ENCODE measurements at places on chromosomes 5 and 9.

DNA sequence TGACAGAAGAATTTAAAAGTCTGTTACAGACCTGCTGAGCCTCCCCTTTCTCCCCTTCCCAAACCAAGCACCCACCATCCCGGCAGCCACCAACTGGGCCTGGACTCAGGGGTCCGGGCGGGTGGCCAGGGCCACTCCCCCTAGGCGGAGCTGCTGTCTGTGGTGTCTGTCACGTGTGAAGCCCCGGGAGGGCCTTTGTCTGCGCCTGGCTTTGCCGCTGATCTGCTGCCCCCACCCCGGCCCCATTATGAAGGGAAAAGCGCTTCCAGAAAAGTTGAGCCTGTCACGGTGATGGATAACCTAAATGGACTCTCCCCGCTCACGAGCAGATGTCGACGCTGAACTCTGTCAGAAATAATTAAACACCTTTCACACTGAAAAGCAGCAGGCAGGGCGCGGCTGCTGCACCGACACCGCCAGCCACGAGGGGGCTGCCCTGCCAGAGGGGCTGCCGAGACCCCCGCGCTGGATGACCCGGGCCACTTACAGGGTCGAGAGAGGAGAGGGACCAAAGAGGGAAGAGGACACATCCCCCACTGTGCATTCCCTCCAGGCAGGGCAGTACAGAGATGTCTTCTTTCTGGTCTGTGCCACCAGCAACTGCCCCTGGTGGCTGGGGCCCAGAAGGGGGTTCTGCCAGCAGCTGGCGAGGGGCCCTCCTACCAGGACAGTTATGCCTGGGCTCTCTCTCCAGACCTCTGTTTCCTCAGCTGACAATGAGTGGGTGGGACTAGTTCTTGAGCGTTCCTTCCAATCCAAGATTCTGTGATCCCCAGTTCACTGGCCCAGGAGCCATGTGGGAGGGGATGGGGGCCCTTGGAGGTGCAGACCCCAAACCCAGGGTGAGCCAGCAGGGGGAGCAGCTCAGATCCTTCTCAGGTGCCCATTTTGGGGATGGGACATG lies 36.0 kb upstream of the BARHL1 start:
- no peaks in the 10 kb centered on the region for H3K4me1 ChIP-seq
- H3K36me3 ChIP-seq, result no peaks in the 10 kb centered on the region
- H3K27ac ChIP-seq, result no peak overlapping the region
- DNase-seq, result no peak
- peak overlapping the region; percentile 6 for H3K4me3 ChIP-seq
- no peaks in the 10 kb centered on the region for H3K27me3 ChIP-seq

DNA sequence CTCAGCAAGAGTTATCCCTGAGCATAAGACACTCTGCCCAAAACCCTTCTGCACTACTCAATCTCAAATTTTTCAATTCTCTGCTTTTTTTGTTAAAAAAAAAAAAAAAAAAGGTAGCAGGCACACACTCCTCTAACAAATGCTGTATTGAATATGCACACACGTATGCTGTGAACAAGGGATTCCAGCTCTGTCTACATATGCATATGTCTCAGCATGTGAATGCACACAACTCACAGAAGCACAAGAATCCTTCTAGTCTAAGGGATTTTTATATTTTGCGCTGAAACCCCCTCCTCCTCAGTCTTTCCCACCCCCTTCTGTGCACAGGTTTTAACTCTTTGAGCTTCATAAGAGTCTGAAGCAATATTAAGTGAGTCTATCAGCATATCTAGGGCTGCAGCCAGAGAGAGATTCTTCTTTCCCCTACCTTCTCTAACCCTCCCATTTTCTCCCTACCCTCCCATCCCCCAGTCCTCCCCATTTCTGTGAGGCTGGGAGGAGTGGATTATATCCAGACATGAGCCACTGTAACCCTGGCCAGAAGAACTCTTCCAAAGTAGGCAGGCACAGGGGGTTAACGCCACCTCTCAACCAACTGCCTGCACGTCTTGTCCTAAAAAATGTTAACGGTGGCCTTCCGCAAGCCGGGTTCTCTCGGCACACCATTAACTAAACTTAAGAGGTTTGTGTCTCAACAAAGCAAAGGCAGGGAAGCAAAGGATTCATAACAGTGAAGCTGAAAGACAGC lies 1.0 kb downstream of the GABRB2 start:
- DNase-seq, result no peak
- no peaks in the 10 kb centered on the region for H3K36me3 ChIP-seq
- H3K27ac ChIP-seq, result no peak overlapping the region

GRCh38 chr5:151562019-151562707 lies 29.0 kb downstream of the FAT2 start:
- no peak for DNase-seq
- no peak overlapping the region for H3K4me3 ChIP-seq
- H3K4me1 ChIP-seq, result no peaks in the 10 kb centered on the region
- H3K36me3 ChIP-seq, result no peaks in the 10 kb centered on the region
- H3K27me3 ChIP-seq, result no peaks in the 10 kb centered on the region

DNA sequence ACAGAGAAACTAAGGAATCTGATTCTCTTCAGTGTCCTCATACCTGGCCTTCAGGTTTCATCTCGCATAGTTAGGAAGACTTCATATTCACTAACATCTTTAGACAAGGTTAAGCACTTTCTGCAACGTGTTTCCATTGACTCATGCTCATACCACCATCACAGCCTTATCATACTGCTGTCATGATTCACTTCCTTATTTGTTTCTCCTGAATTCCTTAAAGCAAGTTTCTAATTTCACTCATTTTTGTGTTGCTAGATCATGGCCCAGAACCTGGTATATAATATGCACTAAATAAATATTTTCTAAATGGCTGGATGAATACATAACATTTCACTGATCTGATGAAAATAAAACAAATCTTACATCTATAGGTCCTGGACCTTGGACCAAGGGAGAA lies 472.9 kb downstream of the PRELID2 start:
- no peaks in the 10 kb centered on the region for H3K4me1 ChIP-seq
- H3K27ac ChIP-seq, result no peak overlapping the region
- H3K36me3 ChIP-seq, result no peaks in the 10 kb centered on the region

DNA sequence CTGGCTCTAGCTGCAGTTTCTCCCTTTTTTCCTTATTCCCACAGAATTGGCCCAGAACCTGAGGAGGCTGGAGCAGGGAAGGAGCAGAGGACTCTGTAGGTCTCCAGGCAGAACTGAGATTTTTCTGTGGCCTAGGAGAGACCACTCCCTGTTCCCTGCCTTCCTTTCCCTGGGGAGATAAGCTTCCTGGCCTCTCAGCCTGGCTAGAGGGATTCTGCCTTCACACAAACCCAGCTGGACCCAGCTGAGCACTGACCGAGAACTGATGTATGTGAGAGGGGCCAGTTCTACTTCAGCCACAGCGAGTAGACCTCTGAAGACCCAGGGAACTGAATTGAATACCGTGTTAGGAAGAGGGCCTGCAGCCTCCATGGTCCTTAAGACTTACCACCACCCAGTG lies 48.0 kb downstream of the RUSC2 start:
- H3K4me1 ChIP-seq, result peaks cover 6% of the 10 kb centered on the region
- no peak overlapping the region for H3K4me3 ChIP-seq
- no peaks in the 10 kb centered on the region for H3K36me3 ChIP-seq
- DNase-seq, result no peak

DNA sequence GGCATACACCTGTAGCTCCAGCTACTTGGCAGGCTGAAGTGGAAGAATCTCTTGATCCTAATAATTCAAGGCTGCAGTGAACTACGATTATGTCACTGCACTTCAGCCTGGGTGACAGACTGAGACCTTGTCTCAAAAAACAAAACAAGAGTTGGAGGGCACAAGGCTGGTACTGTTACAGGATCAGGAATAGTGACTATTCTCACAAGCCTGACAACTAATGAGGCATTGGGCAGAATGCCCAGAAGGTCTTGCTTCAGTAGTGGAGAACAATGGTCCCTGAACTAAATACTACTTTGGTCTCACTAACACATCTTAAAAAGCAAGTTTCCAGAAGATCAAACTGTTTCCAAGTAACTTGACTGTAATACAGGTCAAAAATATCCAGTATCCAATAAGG lies 182.9 kb upstream of the RFX3 start:
- H3K4me1 ChIP-seq, result no peaks in the 10 kb centered on the region
- H3K4me3 ChIP-seq, result no peak overlapping the region
- H3K27ac ChIP-seq, result no peak overlapping the region
- H3K36me3 ChIP-seq, result no peaks in the 10 kb centered on the region
- no peak for DNase-seq
- H3K27me3 ChIP-seq, result no peaks in the 10 kb centered on the region

DNA sequence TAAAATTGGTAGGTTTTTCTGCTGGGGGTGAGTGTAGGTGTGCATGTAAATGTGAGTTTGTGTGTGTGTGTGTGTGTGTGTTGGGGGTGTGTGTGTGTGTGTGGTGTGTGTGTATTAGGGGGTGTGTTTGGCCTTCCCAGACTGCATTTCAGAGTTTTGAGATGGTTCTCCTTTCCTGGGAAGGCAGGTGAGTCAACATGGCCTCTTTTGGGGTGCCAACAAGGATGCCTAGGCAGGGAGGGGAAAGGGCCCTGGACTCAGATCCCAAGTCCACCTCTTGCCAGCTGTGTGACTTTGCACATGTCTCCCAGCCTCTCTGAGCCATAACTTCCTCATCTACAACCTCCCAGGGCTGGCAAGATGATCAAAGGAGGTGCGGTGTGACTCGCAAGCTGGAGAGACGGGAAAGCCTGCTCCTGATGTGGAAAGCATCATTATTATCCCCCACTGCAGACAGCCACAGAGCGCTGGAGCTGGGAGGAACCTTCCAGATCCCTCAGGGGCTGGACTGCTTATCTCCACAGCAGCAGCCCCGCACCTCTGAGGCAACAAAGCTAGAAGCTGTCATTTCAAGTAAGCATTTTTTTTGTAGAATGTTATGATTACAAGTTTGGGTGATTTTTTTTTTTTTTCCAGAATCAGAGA lies 63.5 kb upstream of the TBC1D2 start:
- no peaks in the 10 kb centered on the region for H3K36me3 ChIP-seq
- DNase-seq, result no peak
- no peak overlapping the region for H3K27ac ChIP-seq

- DNase-seq, result no peak
- H3K4me1 ChIP-seq, result no peaks in the 10 kb centered on the region
- H3K36me3 ChIP-seq, result no peaks in the 10 kb centered on the region
Measured at GRCh38 chr5:154849791-154850201, 607 bp downstream of the FAXDC2 start.

DNA sequence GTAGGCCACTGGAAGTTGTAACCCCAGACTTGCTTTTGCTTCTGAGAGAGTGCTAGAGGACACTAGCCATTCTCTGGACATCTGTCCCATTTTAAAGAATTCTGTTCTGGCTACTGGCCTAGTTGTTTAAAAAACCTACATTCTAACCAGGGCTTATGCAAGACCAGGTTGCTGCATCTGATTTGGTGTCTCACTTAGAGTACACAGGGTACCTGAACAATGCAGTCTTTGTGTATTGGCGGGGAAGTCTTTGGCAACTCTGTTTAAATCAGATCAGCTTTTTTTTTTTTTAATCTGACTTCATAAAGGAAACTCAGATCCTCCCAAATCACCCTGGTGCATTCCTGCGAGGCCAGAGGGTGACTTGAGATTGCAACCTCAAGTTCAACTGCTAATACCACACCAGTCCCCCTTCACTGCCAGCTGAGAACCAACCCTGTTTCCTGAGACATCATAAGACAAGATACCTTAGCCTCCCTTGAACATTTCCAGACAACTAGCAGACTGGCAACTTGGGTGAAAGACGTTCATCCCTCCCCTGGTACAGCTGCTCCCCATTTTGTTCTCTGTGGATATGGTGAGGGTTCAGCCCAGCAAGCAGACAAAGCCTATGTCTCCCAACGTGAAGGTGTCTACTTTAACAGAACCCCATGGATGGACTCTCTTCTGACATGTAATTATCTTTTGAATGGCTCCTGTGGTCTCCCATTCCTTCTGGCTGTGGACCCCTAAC lies 27.0 kb downstream of the SKP1 start:
- DNase-seq, result no peak
- no peaks in the 10 kb centered on the region for H3K27me3 ChIP-seq
- H3K36me3 ChIP-seq, result peaks cover 26% of the 10 kb centered on the region
- H3K4me3 ChIP-seq, result no peak overlapping the region

- no peak overlapping the region for H3K27ac ChIP-seq
- no peaks in the 10 kb centered on the region for H3K27me3 ChIP-seq
- no peak overlapping the region for H3K4me3 ChIP-seq
- no peaks in the 10 kb centered on the region for H3K4me1 ChIP-seq
- H3K36me3 ChIP-seq, result no peaks in the 10 kb centered on the region
Measured at GRCh38 chr9:131302244-131303075, 12.9 kb downstream of the PLPP7 start.

- H3K4me3 ChIP-seq, result no peak overlapping the region
- no peaks in the 10 kb centered on the region for H3K27me3 ChIP-seq
- H3K27ac ChIP-seq, result no peak overlapping the region
- H3K4me1 ChIP-seq, result no peaks in the 10 kb centered on the region
Measured at GRCh38 chr5:125150041-125150669, 403.7 kb upstream of the ZNF608 start.

DNA sequence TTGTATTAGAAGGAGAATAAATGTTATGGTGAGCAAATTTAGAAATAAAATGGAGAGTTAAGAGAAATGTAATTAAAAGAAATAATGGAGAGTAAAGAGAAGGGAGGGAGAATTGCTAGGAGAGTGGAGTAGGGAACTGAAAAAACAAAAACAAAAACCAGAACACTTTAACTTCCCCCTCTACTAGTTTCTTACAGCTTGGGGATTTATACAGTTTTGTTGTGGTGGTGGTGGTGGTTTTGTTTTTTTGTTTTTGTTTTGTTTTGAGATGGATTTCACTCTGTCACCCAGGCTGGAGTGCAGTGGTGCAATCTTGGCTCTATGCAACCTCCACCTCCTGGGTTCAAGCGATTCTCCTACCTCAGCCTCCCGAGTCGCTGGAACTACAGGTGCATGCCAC lies 322.4 kb downstream of the TMEM167A start:
- no peaks in the 10 kb centered on the region for H3K36me3 ChIP-seq
- H3K4me3 ChIP-seq, result no peak overlapping the region
- no peaks in the 10 kb centered on the region for H3K4me1 ChIP-seq
- H3K27me3 ChIP-seq, result no peaks in the 10 kb centered on the region
- no peak overlapping the region for H3K27ac ChIP-seq

GRCh38 chr9:133396952-133397351 lies 20.8 kb downstream of the STKLD1 start:
- no peaks in the 10 kb centered on the region for H3K27me3 ChIP-seq
- DNase-seq, result no peak
- no peak overlapping the region for H3K27ac ChIP-seq
- H3K4me1 ChIP-seq, result no peaks in the 10 kb centered on the region

- no peak overlapping the region for H3K4me3 ChIP-seq
- H3K27me3 ChIP-seq, result no peaks in the 10 kb centered on the region
- no peaks in the 10 kb centered on the region for H3K36me3 ChIP-seq
- H3K4me1 ChIP-seq, result peaks cover 1% of the 10 kb centered on the region
- DNase-seq, result no peak
Measured at GRCh38 chr5:73684691-73685090, 58.7 kb downstream of the ARHGEF28 start.

GRCh38 chr5:115033861-115034260 lies 135.8 kb downstream of the TRIM36 start:
- H3K27ac ChIP-seq, result no peak overlapping the region
- no peaks in the 10 kb centered on the region for H3K4me1 ChIP-seq
- H3K4me3 ChIP-seq, result no peak overlapping the region
- DNase-seq, result no peak

All from pancreas (tissue), 10 donors.